Activated CD8-positive, alpha-beta memory T cell treated with anti-CD3 and anti-CD28 coated beads for 4 hours (primary cell): ENCODE measurements at places on chromosomes 5 and 9.

- no peak for DNase-seq
Observed at GRCh38 chr5:139181835-139182452, 16.2 kb downstream of the SIL1 start.

DNA sequence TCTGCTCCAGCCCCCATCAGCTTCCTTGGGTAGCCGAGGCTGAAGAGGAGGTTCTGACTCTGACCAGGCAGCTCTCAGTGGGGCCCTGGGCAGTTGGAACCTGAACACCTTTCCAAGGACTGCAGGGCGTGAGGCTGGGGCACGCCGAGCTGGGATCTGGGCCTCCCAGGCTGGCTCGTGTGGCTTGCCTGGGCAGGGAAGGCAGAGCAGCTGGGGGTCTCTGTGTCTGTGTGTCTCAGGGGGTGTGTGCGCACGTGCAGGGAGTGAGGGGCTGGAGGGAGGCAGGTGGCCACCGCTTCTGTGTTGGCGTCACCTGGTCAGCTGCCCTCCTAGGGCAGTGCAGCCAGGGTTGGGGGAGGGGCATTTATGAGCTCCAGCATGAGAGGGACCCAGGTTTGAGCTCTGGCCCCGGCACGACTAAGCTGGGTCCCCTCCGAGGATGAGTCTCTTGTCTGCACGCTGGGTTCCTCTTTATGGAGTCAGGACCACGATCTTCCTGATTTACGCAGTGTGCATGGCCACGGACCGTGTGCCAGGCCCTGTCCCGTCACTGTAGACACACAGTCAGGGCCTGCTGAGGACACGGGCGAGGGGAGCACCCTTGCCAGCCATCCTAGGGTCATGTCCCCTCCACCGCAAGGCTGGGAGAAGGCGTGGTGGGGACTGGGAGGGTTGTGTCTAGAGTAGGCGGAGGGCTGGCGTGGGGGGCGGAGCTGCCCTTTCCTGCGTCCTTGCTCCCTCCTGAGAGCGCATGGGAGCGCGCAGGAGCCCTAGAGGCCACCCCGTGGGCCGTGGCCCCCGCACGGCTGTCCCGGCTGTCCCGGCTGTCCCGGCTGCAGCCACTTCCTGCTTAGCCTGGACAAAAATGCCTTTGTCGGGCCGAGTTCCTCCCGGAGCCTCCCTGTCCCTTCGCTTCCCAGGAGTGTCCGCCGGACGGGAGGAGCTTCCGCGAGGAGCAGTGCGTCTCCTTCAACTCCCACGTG lies 4.6 kb downstream of the ADAMTSL2 start:
- no peak for DNase-seq

- DNase-seq, result no peak
Observed at GRCh38 chr5:39021413-39021812, 52.8 kb downstream of the RICTOR start.

GRCh38 chr9:70816316-70816715 lies 305.1 kb downstream of the TRPM3 start:
- no peak for DNase-seq

- DNase-seq, result no peak
Observed at GRCh38 chr5:140420665-140421361, 19.2 kb downstream of the ANKHD1 start.

- DNase-seq, result no peak
Observed at GRCh38 chr9:126420643-126421564, 94.3 kb downstream of the MVB12B start.

DNA sequence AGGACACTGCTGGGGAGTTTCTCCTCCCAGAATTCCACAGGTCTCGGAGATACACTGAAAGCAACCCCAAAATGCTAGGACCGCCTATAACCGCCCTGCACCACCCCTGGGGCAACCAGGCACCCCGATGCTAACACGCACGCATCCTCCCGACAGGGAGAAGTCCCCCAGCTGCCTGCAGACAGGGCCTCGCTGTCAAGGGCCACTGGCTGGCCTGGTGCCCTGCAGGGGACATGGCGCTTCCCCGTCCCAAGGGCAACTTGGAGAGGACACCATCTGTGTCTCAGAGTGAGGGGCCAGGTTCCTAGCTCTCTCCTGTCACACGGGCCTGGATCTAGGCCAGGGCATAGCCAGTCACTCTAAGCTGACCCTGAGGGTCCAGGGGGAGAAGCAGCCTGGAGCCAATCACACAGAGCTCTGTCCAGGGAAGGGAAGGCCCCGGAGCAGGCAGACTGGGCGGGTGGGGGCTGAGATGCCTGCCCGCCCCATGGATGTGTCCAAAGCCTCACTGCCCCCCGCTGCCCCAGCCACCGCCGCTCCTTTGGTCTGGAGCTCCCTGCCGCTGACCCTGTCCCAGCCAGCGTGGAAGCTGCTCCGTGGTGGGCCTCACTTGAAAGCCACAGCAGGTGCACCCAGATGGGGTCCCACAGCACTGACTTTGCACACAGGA lies 9.7 kb downstream of the NOTCH1 start:
- no peak for DNase-seq

GRCh38 chr5:31476738-31477141 lies 55.2 kb downstream of the DROSHA start:
- DNase-seq, result no peak

GRCh38 chr9:109986521-109986991 lies 206.6 kb downstream of the PALM2AKAP2 start:
- no peak for DNase-seq

DNA sequence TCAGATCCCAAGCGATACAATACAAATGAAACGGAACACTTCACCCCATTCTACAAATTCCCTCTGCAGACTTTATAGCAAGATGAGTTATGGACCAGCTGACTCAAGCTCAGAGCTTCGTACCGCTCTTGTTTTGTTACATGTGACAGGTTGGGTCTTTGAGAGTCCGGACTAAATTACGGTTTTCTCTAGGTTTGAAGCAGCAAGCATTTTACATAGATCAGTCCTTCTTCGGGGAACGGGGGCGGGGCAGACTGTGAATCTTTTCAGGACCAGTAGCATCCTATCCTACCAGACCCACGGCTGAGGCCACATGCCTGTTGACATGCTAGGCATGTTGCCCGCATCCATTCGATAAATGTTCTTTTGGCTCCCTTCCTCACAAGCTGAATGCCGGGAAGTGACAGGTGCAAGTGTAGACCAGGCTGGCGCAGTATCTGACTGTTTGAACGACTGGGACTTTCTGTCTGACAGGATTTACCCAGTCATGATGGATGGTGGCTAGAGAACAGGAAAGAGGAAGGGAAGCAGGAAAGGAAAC lies 811.0 kb upstream of the GRAMD2B start:
- no peak for DNase-seq

DNA sequence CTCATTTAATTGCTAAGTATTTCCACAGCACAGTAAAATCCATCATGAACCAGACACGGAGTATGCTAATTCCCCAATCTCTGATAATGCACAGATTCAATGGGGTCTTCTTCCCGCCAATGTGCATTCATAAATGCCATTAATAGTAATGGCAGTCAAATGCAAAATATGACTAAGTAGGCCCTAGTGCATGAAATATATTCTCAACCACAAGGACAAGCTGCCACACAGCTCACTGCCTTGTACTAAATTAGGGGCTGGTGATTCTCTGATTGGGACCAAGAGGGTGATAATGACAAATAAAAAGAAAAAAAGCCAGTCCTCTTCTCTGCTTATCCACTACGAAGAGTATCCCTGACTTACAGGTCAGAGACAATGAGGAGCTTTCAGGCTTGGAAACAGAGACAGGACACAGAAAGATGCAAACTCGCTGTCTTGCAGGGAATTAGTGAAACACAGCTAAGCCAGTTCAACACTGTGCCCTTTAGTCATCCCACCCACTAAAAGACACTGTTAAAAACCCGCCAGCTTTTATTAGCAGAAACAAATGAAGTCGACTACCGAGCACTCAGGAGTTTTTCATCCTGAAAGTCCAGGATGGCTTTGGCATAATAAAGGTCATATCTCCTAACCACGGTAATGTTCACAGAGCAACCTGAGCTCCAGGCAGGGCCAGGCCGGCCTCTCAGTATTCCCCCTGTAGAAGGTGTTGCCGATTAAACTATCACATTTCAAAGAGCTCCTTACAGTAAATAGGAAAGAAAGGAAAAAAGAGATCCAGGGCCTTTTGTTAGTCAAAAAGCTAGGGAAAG lies 148.1 kb downstream of the EBF1 start:
- no peak for DNase-seq

DNA sequence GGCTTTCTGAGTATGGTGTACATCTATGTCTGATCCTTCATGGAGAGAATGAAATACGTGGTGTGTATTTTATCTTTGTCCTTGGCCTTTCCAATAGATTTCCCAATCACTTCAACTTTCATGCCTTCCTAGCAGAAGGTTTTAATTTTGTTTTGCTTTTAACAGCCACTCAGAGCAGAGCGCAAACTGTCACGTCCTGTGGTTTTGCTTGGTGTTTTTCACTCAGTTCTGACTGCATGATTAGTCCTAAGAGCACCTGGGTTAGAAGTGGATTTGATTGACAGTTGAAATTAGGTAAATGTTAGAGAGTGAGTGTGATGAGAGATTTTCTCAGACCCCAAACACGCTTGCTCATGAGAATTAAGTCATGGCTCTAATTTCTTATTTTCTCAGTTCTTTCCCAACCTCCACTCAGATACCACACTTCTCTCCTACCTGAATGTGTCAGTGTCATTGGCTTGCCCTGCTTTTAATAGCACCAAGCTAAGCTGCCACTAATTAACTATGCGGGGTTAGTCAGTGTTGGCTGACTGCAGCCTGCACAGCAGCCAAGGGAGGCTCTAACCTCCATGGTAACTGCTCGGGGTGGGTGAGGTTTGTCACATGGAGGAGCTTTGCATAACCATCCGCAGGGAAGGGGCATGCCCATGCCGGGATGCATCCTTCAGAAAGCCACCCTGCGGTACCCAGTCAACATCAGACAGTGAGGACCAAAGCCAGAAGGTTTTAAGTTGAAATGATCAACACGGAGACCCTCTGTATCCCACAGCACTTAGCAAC lies 173.4 kb downstream of the NR3C1 start:
- no peak for DNase-seq

DNA sequence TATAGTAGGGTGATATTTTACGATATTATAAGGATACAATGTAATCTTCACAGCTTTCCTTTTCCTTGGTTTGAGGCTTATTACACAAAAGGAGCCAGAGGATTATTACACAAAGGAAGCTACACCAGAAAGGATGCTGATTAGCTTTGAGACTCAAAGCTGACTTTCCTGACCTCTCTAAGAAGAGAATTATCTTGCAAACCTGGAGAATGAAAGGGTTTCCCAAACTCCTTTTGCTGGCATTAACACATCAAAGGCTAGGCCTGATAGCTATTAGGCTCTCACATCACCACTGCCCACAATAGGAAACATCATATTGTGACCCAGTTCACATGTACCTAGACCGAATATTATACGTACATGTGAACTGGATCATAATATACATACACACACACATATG lies 34.2 kb upstream of the CHD1 start:
- DNase-seq, result no peak

DNA sequence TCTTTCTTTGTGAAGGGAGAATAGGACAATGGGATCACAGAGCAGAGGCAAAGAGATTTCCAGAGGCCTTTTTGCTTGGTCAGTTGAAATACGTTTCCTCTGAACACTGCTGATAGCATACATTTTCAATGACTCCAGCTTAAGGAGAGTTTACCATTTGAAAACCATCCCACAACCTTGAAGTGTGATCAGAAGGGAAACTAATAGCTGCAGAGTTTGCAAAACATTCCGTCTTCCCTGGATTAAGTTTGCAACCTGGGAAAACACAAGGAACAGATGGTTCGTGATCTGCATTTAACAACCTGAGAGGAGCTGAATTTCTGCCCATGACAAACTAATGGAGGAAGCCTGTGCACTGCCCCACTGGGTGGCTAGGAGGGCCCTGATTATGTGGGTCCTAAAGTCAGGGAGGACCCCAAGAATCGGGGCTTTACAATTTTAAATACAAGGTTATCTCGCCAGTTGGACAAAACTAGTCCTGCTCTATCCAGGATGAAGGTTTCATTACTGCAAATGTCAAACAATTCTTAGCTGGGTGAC lies 35.6 kb downstream of the MTX3 start:
- DNase-seq, result no peak

- no peak for DNase-seq
Observed at GRCh38 chr5:107418902-107419301, 251.8 kb downstream of the EFNA5 start.

- no peak for DNase-seq
Observed at GRCh38 chr5:131473731-131474130, 161.3 kb downstream of the RAPGEF6 start.

- no peak for DNase-seq
Observed at GRCh38 chr5:179914032-179914755, 6.5 kb upstream of the TBC1D9B start.

DNA sequence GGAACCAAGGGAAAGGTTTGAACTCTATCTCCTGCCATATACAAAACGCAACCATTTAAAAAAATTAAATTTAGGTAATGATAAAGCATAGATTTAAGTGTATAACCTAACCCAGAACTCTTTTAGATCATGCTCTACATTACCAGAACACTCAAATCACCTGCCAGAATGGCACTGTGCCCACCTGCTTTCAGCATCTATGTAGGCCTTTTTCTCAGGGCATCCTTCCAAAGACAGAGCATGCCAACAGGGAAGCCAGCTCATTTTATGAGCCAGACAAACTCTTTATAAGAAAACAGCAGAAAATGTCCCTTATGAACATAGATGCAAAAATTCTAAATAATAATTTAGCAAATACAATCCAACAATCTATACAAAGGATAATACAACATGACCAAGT lies 47.9 kb upstream of the SMAD5 start:
- no peak for DNase-seq

GRCh38 chr5:108700930-108701329 lies 46.8 kb upstream of the FER start:
- DNase-seq, result no peak

DNA sequence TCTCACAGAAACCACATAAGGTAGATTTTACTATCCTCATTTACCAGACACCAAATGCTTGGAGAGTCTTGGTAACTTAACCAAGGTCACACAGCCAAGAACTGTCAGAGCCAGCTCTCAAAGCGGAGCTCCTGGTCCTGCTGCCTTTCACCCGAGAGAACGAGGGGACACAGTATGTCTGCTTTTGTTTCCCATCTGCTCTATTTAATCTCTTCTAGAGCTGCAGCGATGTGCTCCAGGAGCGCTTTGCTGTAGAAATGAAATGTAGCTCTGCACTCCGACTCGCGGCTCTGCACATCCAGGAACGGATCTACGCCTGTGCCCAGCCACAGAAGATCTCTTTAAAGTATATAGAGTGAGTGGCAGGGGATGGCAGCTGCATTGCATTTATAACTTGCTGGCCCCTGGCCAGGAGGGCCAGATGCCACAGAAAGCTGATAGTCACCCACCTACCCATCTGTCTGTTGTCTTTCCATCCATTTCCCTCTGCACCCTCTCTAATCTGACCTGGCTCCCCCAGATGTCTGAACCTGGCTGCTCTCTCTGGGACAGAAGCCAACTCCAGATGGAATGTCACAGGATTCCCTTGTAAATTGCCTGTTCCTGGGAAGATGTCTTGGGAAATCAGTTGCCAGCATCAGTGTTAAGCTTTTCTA lies 21.4 kb upstream of the TRMT10B start:
- no peak for DNase-seq

- no peak for DNase-seq
Observed at GRCh38 chr5:16849775-16850174, 86.3 kb downstream of the MYO10 start.

- DNase-seq, result no peak
Observed at GRCh38 chr5:170809551-170809950, 26.0 kb downstream of the GABRP start.

GRCh38 chr5:171429543-171429910 lies 10.1 kb downstream of the FGF18 start:
- no peak for DNase-seq

GRCh38 chr5:111997711-111998110 lies 240.7 kb upstream of the NREP start:
- DNase-seq, result no peak

GRCh38 chr9:22512495-22512894 lies 65.9 kb downstream of the DMRTA1 start:
- no peak for DNase-seq

GRCh38 chr9:38181232-38181631 lies 112.2 kb upstream of the SHB start:
- DNase-seq, result no peak
